Lower leg skin (tissue), 4 donors: ENCODE measurements at places on chromosomes 4 and X.

GRCh38 chr4:19314116-19314515 is 937.6 kb upstream of the SLIT2 start:
- DNase-seq: no peak

DNA sequence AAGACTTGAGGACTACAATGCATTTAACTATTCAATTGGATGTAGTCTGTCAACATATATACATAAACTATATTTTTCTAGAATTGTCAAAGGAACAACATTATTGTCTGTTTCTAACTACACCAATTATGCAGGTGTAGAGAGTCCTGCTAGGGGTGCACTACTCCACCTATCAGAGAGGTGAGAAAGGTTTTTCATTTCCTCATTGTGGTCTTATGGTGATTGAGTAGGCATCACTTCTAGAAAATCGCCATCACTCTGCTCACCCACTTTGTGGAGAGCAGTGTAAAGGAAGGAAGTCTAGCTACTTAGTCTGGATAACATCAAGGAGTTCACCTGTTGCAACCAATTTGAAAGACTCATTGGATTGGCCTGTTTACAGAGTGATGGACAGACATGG is 4.4 kb upstream of the ADH1C start:
- DNase-seq: no peak

DNA sequence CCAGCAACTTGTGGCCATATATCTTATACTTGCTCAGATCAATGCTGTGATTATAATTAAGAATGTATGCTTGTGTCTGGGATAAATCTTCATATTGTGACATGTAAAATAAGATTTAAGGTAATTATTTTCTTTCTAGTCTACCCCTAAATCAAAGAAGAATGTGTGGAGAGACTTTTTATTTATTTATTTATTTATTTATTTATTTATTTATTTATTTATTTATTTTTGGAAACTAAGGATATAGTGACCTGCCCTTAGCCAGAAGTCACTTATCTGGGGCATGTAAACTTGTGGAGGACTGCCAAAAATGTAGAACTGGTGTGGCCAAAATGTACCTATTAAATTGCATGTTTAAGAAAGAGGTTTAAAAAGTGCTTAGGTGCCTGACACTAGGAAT is 144.3 kb downstream of the BEND2 start:
- no peak for DNase-seq

- DNase-seq: no peak
Measured at GRCh38 chr4:121873604-121874003, 3.3 kb upstream of the BBS7 start.
